NCI-H524 treated with DMSO at 0.1 percent for 48 hours (cell line): ENCODE measurements at places on chromosomes 11 and 22.
A peak's percentile ranks its signal among the peaks of the same experiment; 100 is the strongest.

DNA sequence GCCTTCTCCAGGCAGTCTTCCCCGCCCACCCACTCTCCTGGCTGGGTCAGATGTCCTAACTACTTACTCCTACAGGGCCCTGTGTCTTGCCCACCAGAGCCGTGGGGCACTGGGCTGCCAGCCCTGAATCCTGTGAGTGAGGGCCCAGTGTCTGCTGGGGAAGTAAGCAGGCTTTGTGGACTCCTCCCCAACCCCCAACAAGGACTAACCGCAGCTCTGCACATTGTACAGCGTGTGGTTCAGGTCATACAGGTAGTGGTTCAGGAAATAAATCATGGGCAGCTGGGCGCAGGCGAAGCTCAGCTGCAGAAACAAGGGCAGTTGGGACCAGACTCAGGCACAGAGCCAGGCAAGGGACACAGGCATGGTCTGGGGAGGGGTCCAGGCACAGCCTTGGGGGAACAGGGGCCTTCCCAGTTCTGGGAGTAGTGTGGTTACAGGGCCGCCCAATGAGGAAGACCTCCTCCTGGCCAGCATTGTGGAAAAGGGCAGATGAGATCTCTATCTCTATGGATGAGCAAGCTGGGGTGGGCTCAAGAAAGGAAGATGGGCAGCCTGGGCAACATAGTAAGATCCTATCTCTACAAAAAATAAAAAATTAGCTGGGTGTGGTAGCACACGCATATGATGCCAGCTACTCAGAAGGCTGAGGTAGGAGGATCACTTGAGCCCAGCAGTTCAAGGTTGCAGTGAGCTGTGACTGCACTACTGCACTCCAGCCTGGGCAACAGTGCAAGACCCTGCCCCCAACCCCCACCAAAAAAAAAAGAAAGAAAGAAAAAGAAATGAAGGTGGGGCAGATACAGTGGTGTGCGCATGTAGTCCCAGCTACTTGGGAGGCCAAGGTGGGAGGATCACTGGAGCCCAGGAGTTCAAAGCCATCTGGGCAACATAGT, 5.5 kb downstream of the UNC93B1 start:
- DNase-seq: no peak

DNA sequence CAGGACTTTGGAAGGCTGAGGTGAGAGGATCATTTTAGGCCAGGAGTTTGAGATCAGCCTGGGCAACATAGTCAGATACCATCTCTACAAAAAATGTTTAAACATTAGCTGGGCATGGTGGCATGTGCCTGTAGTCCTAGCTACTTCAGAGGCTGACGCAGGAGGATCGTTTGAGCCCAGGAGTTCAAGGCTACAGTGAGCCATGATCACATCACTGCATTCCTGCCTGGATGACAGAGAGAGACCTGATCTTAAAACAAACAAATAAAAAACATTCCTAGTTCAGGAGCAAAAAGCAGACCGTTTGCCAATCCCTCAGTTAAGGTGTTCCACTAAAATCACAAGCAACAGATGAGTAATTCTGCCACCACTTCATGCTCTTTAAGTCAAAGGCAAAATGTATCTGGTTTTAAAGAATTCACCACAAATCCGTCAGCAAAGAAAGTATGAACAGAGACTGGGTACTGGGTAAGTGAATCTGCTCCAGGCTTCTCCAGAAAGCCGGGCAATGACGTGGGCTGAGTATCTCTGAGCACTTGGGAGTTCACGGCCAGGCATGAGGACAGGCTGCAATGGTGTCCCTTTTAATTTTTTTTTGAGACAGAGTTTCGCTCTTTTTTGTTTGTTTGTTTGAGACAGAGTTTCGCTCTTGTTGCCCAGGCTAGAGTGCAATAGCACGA, 19.5 kb downstream of the CLTCL1 start:
- DNase-seq: no peak

- no peak for DNase-seq
These were observed 7.7 kb upstream of the FLI1 start for GRCh38 chr11:128686021-128686741.

DNA sequence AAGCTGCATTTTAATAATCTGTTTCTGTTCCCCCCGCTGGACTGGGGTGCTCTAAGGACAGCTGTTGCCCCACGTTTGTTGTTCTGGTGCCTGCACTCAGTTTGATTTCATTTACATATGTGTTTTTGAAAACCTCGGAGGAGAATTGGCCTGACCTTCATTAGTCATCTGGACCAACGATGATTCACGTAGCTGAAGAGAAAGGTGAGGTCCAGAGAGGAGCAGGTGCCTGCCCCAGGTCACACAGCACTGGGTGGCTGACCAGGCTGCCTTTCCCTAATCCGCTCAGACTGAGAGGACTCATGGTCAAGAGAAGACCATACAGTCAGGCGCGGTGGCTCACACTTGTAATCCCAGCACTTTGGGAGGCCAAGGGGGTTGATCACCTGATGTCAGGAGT, 3.8 kb downstream of the CSDC2 start:
- DNase-seq: no peak

DNA sequence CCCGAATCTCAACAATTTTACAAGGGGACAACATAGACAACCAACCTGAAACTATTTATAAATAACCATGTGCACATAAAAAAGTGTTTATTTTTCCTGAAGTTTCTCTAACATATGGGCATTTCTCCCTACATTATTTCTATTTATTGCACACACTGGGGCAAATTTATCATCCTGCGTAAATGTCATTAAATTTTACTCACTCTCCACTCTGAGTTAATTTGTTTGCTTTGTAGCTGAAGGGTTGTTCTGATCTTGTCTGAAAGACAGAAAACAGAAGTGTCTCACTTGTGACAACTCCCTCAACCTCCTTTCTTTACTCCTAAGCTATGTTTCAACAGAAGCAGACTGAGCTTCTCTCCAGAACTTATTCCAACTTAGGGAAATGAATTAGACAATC, 194.2 kb downstream of the HIPK3 start:
- DNase-seq: no peak

DNA sequence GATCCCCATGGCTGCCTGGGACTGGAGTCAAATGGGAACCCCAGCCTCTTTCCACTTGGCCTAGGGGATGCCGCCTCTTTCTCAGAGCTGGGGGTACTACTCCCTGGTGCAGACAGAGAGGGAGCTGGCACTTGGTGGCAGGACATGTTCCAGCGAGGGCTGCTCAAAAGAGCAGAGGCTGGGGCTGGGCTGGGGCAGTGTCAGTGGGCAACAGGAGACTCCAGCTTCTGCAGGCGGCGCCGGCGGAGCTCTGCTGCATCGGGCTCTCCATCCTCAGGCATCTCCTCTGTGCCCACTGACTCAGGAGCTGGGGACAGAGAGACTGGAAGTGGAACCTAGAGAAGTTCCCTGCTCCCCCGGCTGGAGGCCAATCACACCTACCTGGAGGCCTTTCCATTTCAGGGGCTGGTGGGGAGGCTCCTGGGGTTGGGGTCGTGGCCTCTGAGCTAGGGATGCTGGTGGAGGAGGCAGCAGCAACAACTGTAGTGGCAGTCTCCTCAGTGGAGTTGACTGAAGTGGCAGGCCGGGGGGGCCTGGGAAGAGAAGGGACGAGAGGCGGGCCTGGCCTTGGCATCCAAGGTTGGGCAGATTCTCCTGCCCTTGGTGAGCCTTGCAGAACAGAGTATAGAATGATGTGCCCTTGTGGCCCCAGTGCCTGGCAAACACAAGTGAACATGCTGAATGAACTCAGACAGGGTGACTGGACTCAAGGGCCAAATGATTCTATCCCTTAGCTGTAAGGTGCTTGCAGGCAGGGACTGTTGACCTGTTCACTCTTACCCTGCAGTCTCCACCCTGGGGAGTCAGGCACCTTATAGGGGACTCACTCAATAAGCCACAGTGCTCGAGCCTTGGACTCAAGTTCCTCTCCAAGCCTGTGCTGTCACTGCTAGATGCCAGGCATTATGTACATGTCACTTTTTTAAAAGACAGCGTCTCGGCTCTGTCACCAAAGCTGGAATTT, 5.9 kb downstream of the SYVN1 start:
- DNase-seq: no peak

DNA sequence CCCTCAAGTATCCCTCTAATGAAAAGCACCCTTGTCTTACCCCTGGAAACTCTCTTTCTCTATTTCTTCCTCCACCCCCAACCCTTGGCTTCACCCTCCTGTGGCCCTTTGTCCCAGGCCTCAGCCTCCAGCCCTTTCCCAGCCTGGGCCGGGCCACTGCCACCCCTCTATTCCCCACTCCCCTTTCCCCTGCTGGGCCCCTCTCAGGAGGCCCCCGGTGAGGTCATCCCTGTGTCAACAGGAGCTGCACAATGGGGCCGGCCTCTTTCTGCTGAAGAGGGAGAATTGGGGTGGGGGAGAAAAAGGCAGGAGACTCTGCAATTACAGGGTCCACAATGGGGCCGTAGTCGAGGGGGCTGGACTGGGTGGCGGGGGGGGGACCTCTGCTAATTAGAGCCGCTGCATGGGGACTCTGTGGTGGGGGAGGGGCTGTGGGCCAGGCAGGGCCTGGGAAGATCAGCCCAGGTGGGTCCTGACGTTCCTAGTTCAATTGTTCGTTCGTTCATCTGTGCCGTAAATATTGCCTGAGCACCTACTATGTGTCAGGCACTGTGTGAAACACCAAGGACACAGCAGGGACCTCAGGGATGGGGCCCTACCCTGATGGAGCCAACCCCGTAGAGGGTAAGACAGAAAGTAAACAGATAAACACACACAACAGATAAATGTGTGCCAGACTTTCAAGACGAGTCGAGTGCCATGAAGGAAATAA, 18.5 kb upstream of the MPPED1 start:
- no peak for DNase-seq

DNA sequence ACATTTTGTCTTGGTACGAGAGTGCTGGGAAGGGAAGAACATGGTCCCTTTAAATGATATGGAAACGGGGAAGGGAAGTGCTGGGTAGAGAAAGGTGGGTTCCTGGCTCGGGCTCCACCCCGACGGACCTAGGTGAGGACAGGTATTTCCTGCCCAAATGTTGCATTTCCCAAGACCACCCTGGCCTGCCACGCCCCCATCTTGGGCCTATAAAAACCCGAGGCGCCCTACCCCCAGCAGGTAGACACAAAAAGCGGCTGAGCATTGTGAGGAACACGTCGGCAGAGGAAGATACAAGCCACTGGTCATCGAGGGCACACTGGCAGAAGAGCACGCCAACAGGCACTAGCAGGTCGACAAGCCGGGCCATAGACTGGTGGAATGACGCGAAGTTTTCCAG, 99.4 kb downstream of the AASDHPPT start:
- DNase-seq: no peak

- no peak for DNase-seq
These were observed 55.1 kb upstream of the SPATA19 start for GRCh38 chr11:133900176-133901105.

- DNase-seq: no peak
These were observed 31.3 kb upstream of the LRRC55 start for GRCh38 chr11:57150454-57150917.

GRCh38 chr11:10287766-10288715, 6.0 kb downstream of the SBF2 start:
- no peak for DNase-seq

GRCh38 chr11:77040889-77041288, 6.7 kb downstream of the B3GNT6 start:
- no peak for DNase-seq

- DNase-seq: no peak
These were observed 12.4 kb upstream of the MUC2 start for GRCh38 chr11:1062075-1062820.

DNA sequence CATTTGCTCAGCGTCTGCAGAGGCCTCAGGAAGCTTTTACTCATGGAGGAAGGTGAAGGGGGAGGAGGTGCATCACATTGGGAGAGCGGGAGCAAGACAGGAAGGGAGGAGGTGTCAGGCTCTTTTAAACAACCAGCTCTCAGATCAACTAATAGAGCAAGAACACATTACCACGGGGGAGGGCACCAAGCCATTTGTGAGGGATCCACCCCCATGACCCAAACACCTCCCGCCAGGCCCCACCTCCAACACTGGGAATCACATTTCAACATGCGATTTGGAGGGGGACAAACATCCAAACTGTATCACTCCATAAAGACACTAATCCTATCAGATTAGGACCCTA, 18.9 kb upstream of the THY1 start:
- no peak for DNase-seq

DNA sequence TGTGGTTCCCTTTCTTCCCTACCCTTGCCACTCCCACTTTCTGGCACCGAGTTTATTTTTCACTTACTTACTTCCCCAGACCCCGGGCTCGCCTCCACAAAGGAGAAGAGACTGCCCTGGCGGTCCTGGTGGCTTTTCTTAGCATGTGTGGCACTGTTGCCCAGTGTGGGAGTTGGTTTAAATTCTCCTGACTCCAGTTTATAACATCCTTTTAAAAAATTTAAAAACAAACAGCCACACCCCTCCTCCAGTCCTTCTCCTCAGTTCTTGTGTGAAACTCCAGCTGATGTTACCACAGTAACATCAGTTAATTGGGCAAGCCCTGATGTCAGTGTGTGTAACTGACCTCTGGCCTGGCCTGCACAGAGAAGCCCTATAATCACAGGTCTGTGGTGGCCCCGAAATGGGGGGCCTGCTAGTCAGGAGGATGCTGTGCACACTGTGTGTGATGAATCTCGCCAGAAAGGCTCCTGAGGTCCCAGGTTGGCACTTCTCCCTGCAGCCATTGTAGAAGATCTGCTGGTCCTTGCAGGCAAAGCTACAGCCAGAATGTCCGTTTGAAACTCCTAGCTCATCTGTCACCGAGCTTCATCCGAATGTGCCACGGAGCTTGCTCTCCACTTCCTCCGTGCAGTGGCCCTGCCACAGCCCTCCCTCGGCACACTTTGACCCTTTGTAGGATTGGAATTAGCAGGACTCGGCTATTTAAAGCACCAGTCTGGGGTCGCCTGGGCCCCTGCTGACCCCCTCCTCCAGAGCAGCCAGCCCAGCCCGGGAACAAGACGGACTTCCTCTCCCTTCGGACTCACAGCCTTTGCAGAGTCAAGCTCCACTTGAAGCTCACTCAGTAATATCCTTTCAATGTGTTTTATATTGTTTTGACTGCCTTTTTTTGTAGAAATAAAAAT, 7.6 kb downstream of the YDJC start:
- DNase-seq: no peak

GRCh38 chr22:36745301-36745995, 30.5 kb downstream of the IFT27 start:
- no peak for DNase-seq

DNA sequence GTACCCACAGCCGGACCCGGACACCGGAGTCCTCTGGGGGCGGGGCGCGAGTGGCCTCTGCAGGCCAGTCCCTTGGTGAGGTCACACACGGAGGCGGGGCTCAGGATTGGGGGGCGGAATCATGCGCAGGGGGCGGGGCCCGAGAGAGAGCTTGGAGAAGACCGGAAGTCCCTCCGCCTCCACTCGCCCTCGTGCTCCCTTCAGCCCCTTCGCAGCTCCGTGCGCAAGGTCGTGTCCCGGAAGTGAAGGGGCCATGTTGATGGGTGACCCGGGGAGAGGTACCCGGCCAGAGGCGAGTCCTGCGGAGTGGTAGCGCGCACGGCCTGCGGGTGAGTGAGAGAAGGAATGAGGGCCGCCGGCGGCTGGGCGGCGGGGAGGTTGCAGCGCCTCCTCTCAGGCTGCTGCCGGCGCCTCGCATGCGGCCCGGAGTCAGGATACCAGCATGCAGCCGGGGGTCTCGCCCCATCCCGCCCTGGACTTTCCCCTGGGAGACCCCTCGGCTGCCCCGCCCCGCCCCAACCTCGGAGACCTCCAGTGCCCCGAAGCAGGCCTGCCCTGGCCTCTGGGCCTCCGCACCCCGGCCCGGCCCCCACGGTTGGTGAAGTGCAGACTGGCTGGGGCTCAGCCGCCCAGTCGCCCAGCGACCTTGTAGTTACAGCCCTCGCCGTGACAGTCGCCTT, at the start of gene MIEF1:
Gene MIEF1 (plus strand): TSS at position 182 of the 680 bp plus-strand sequence. CDS start 9,005 bp downstream, outside the sequence.
- peak; percentile 45 for DNase-seq

GRCh38 chr22:36871669-36872081, 10.9 kb downstream of the NCF4 start:
- DNase-seq: no peak

- no peak for DNase-seq
These were observed 50.3 kb upstream of the THY1 start for GRCh38 chr11:119473226-119473625.
